ENCODE measurements at places on chromosomes 3 and 15.

- DNase-seq: peak; percentile 8
- H3K36me3 ChIP-seq: no peaks in the 10 kb centered on the region
- peak overlapping the region; percentile 3 for H3K4me3 ChIP-seq
- H3K27me3 ChIP-seq: no peaks in the 10 kb centered on the region
- peak overlapping the region; percentile 98 for H3K27ac ChIP-seq
- peaks cover 74% of the 10 kb centered on the region for H3K4me1 ChIP-seq
Measured at GRCh38 chr15:60392986-60393790, 4.6 kb downstream of the ANXA2 start.

- no peaks in the 10 kb centered on the region for H3K27me3 ChIP-seq
- peaks cover 23% of the 10 kb centered on the region for H3K4me1 ChIP-seq
- no peak for DNase-seq
- H3K36me3 ChIP-seq: no peaks in the 10 kb centered on the region
- H3K4me3 ChIP-seq: no peak overlapping the region
Measured at GRCh38 chr3:196222876-196223595, 6.7 kb downstream of the SLC51A start.

DNA sequence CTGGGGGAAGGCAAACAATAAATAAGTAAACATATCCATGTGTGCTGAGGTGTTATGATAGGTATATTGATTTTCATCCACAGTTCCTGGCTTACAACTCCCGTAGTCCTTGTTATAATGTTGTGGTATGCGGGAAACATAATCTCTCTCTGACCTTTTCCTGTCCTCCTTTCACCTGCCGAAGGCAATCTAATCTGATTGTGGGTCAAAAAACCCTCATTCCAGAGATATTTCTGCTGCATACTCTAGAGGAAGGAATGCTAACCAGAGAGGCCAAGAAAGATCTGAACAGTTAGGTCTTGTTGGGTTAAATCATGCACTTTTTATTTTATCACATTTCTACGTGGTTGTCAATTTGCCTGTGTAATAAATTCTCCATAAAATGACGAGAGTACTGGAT, 383.6 kb upstream of the SEMA6D start:
- no peak overlapping the region for H3K4me3 ChIP-seq
- H3K4me1 ChIP-seq: no peaks in the 10 kb centered on the region
- no peak for DNase-seq

GRCh38 chr3:126414961-126415660, 20.4 kb downstream of the CFAP100 start:
- H3K27me3 ChIP-seq: peaks cover 7% of the 10 kb centered on the region
- no peaks in the 10 kb centered on the region for H3K36me3 ChIP-seq
- H3K27ac ChIP-seq: no peak overlapping the region

DNA sequence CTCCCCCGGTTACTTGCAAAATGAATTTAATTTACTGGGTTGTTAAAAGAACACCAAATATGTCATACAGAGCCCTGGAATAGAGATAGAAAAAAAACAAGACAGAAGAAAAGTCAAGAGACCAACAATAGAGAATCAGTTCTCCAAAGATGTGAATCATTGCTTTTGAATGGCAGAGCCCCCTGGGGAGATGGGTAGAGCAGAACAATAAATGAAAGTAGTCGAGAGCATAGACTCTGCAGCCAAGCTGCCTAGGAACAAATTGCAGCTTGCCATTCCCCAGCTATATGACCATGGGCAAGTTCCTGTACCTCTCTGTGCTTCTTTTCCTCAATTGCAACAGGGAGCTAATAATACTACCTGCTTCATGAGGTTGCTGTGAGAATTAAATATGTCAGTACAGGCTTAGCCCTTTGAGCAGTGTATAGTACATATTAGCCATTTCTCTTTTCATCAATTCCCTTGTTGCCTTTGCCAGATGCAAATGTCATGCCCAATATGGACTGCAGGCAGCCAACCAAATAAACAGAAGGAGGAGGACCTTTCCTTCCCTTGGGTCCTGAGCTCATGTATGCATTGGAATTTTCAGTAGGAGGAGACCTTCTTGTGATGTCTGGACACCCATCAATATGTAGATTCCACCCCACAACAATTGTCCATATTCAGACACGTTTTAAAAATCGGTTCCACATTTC, 25.0 kb upstream of the BFSP2 start:
- no peaks in the 10 kb centered on the region for H3K27me3 ChIP-seq
- H3K4me3 ChIP-seq: no peak overlapping the region
- no peak for DNase-seq
- no peak overlapping the region for H3K27ac ChIP-seq

- no peaks in the 10 kb centered on the region for H3K4me1 ChIP-seq
- no peaks in the 10 kb centered on the region for H3K36me3 ChIP-seq
- no peak overlapping the region for H3K27ac ChIP-seq
Measured at GRCh38 chr15:48856942-48857341, 21.0 kb upstream of the EID1 start.

GRCh38 chr3:64593350-64593749, 94.5 kb downstream of the ADAMTS9 start:
- no peak for DNase-seq
- no peaks in the 10 kb centered on the region for H3K27me3 ChIP-seq
- H3K36me3 ChIP-seq: no peaks in the 10 kb centered on the region
- H3K27ac ChIP-seq: no peak overlapping the region

DNA sequence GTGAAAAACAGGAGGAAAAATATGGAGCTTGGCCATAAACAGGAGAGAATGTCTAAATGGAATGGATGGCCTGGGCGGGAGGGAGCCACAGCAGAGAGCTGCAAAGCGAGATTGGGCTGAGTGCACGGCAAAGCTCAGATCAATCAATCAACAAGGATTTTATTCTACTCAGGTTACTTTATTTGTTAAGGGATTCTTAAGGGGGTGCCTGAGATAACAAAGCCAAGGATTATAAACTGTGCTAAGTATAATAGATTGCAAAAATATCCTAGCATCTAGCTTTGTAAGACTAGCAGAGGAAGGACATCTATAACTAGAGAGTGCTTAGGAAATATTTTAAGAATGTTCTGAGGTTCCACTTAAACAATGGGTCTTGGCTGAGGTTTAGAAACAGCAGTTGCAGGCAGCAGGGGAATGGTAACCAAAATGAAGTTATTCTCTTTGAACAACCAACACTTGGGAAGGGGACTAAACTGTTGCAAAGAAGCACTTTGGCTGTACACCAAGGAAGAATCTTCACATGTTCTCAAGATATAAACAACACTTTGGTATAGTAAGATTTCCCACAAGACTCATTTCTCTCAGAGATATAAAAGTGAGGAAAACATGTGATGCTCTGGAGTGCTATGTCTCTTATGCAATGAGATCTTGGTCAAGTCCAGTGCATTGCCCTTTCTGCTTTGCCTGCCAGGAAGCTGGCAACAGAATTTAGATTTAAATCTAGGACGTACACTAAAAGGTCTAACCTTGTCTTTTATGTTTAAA, 35.5 kb downstream of the TMEM212 start:
- no peak overlapping the region for H3K4me3 ChIP-seq
- H3K27me3 ChIP-seq: no peaks in the 10 kb centered on the region
- peak overlapping the region; percentile 36 for H3K27ac ChIP-seq
- peaks cover 11% of the 10 kb centered on the region for H3K4me1 ChIP-seq
- H3K36me3 ChIP-seq: no peaks in the 10 kb centered on the region

GRCh38 chr15:28100516-28101195, 1.5 kb upstream of the OCA2 start:
- no peak for DNase-seq
- no peaks in the 10 kb centered on the region for H3K36me3 ChIP-seq

- no peaks in the 10 kb centered on the region for H3K4me1 ChIP-seq
- H3K4me3 ChIP-seq: no peak overlapping the region
- peak; percentile 11 for DNase-seq
- H3K27ac ChIP-seq: no peak overlapping the region
- no peaks in the 10 kb centered on the region for H3K36me3 ChIP-seq
Measured at GRCh38 chr3:126679318-126679751, 24.4 kb upstream of the TXNRD3 start.

GRCh38 chr15:48324949-48325348, 6.3 kb upstream of the DUT start:
- H3K27ac ChIP-seq: no peak overlapping the region
- DNase-seq: no peak
- H3K36me3 ChIP-seq: no peaks in the 10 kb centered on the region
- no peak overlapping the region for H3K4me3 ChIP-seq
- no peaks in the 10 kb centered on the region for H3K4me1 ChIP-seq

GRCh38 chr3:99747915-99748314, 69.7 kb upstream of the CMSS1 start:
- no peak overlapping the region for H3K27ac ChIP-seq
- no peak for DNase-seq
- no peaks in the 10 kb centered on the region for H3K27me3 ChIP-seq
- no peak overlapping the region for H3K4me3 ChIP-seq
- no peaks in the 10 kb centered on the region for H3K4me1 ChIP-seq

- H3K4me3 ChIP-seq: no peak overlapping the region
- no peaks in the 10 kb centered on the region for H3K36me3 ChIP-seq
- peak overlapping the region; percentile 5 for H3K27ac ChIP-seq
- DNase-seq: no peak
- H3K27me3 ChIP-seq: no peaks in the 10 kb centered on the region
- H3K4me1 ChIP-seq: peaks cover 41% of the 10 kb centered on the region
Measured at GRCh38 chr3:106428565-106428994, 559.8 kb upstream of the CBLB start.

DNA sequence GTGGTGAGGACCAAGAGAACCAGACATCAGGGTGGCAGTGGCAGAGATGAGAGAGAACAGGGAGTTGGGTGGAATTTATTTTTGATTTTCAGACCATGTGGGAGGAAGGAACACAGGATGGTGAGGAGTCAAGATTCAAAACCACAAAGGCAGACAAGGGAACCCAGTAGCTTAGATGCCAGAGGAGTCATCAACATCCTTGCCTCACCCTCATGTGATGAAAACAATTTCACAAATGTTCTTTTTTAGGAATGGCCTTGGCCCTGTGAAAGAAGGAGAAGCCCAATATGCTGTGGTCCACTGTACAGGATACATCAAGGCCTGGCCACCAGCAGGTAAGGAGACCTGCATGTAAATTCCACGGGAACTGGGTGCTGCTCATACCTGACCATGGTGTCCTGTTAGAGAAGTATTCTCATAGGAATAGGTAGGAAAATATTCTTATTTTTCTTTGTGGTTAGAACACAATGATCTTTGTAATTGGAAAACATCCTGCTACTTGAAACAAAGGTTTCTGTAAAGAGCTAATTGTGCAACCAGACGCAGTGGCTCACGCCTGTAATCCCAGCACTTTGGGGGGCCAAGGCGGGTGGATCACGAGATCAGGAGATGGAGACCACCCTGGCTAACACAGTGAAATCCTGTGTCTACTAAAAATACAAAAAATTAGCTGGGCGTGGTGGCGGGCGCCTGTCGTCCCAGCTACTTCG, 110.0 kb downstream of the ARNT2 start:
- no peak overlapping the region for H3K27ac ChIP-seq
- no peak for DNase-seq
- H3K4me3 ChIP-seq: no peak overlapping the region
